ENCODE measurements at places on chromosomes 3 and 15.

DNA sequence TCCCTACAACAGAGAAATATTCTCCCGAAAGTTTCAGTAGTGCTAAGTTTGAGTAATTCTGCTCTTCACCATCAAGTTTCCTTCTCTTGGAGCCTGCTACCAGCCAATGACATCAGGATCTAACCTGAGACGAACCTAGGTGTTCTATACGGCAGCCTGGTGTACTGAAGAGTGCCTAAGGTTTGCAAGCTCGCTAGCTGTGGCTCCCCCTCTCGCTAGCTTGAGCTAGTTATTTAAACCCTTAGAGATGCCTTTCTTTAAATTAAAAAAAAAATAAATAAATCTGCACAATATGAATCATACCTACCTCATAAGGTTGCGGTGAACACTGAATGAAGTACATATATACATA is 1.4 kb upstream of the COL8A1 start:
- no peak for DNase-seq

DNA sequence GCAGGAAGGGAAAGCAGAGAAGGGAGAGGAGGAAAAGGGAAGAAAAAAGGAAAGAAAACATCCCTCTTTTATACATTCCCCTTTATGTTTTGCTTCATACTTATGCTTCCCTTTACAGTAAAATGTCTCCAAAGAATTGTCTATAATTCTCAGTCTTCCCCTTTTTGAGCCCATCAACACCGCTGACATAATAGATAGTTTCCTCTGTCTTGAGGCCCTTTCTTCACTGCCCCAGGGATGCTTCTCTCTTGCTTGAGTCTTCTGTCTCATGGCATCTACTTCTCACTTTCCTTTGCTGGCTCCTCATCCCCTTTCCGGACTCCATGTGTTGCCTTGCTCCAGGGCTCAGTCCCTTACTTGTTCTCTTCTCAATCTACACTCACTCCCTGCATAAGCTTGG is 99.7 kb upstream of the DAZL start:
- no peak for DNase-seq

DNA sequence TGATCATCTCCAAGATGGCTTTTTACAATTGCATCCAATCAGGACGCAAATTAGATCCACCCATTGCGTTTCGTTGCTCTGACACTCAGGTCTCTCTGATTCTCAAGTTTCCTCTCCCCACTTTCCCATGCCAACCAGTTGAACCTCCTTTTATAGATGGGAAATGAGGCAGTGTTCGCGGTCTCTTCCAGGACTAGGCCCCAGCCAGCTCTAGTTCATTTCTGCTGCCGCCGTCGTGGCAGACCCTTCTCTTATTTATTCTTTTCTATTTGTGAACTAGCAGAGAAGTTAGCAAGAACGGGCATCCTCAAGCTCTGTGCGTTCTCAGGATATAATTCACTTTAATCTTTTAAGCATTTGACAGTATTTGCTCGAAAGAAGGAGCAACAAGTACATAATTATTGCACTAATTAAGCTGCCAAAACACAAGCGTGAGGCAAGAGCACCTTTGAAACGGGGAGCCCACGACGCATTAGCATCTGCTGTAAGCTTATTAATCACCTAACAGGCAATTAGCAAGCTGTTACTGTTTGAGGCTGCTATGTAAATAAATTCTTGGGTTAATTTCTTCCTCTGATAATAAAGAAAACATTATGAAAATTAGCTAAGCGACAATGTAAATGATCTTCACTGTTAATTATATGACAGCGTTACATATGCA is 246.4 kb upstream of the TLE3 start:
- no peak for DNase-seq

- DNase-seq = no peak
These were observed 177.8 kb downstream of the WNT5A start for GRCh38 chr3:55309336-55309735.

DNA sequence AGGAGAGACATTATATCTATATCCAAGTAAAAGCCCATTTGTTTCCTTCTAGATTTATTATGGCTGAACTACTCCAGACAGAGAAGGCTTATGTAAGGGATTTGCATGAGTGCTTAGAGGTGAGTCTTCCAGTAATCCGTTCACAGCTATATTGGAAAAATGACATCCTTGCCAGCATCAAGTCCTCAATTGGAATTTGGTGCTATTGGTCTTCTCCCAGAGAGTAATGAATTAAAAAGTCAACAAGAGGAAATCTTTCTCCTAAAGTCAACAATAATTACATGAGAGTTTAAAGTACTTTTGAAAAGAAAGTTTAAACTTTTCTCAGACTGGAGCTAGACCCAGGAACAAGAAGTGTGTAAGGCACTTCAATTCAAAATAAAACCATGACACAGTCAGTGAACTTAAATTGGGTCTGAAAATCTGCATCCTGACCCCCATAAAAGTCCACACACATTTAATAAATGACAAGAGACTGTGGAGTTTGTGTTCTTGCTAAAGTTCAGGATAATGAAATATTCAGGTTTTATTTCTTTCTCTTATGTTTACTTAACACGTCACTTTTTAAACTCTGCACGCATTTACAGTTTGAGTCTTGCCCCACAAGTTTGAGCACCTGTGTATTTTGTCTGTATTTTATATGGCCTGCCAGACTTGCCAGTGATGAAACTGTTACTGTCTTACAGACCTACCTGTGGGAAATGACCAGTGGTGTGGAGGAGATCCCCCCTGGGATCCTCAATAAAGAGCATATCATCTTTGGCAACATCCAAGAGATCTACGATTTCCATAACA is 268.2 kb upstream of the UMPS start:
- no peak for DNase-seq

- no peak for DNase-seq
These were observed 102.4 kb upstream of the IGSF10 start for GRCh38 chr3:151563305-151563704.

- DNase-seq = no peak
These were observed 93.4 kb downstream of the PEX5L start for GRCh38 chr3:179943117-179943880.

DNA sequence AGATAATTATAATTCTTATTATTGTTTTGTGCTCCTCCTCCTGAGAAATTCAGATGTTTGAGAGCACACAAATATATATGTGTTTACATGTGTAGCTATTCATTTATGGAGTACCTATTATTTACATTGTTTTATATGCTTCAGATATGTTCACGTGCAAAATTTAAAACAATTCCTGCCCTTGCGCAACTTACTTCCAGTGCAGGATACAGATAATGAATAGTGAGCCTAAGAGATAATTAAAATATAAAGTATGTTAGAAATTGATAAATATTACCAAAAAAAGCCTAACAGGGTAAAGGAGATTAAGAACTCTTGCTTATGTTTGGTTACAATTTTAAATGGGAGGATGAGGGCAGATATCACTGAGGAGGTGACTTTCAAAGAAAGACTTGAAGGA is 81.7 kb upstream of the DPH6 start:
- DNase-seq = no peak

DNA sequence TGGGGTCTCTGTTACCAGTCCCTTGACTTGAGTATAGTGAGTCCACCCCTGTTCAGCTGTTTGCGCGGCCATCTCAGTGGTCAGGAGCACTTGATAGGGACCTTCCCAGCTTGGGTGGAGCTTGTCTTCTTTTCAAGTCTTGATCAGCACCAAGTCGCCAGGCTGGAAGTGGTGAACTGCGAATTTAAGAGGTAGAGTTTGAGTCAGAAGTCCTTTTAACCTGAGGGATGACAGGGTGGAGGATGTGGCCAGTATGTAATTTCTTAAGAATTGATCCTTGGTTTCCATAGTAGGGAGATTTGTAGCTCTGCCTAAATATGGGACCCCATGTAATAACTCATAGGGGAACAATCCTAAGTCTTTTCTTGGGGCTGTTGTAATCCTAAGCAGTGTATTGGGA is 86.3 kb upstream of the XCR1 start:
- no peak for DNase-seq

DNA sequence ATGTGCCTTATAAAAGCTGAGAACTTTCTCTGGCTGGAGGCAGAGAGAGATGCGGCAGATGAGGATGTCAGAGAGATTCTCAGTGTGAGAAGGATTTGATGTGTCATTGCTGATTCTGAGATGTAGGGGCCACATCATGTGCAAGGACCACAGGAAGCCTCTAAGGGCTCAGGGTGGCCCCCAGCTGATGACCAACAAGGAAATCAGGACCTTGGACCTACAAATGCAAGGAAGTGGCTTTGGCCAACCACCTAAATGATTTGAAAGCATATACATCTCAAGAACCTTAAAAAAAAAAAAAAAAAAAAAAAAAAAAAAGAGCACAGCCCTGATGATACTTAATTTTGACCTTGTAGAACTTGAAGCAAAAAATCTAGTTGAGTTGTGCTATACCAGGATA is 282.4 kb downstream of the ERC2 start:
- no peak for DNase-seq

DNA sequence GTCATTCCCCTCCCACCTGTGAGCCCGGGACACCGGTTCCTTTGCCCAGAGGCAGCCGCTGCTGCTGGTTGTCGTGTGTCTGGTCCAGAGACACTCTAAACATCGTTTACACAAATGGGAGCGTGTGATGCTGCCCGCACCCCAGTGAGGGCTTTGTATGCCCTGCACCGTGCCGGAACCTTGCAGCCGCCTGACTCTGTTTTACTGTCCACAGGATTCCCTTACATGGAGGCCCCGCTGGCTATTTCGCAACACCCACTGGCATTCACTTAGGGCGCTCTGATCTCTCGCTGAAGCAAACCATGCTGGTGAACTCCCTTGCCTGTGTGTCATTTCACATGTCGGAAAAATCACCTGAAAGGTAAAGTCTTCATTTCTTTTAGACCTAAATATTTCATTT is 100.8 kb upstream of the SLC6A6 start:
- DNase-seq = no peak

GRCh38 chr15:67100801-67101581 is 35.6 kb downstream of the SMAD3 start:
- no peak for DNase-seq

- DNase-seq = no peak
These were observed 14.2 kb downstream of the MEIS2 start for GRCh38 chr15:37086120-37086519.

Measured in CD4-positive, alpha-beta T cell treated with Interferon gamma for 1 hour (primary cell).